ENCODE measurements at places on chromosomes 4 and X. TPM values are rescaled to one million over a fixed set of nuclear protein-coding genes. Genes with fewer than 3 reads are reported as not detected.

NWD2 gene
- total RNA-seq = 2.2 TPM

RNF175 gene
- total RNA-seq = not detected

RAB33A gene
- 1.6 TPM for total RNA-seq

DNA sequence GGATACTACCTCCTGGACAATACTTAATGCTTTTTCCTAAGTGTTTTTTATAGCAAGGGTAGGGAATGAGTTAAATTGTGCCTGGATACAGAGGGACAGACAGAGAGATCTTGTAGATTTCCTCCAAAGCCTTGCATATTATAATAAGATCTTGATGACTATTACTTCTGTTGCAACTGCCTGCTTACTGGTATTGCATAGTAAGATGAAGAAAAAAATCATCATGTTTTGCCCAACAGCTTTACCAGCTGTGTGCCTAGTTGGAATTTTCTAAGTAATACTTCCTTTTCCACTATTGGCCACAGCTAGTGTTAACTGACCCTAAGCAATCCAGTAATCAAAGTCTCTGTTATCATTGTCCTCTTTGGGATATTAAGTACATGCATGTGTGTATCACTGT is 139.0 kb downstream of the DCK start:
- DNase-seq = no peak

DNA sequence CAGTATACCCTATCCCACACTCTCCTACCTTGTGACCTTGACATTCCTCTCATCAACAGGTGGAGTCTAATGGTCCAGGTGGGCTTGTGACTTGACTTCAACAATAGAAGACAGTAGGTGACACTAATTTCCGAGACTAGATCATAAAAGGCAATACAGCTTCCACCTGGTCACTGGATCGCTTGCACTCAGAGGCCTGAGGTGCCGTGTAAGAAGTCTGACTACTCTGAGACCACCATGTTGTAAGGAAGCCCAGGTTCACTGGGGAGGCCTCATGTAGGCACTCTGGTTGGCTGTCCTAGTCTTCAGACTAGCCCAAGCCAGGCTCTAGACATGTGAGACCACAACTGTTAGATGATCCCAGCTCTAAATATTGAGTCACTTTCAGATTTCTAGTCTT is 370.4 kb downstream of the MID1IP1 start:
- no peak for DNase-seq

- no peak for DNase-seq
Observed at GRCh38 chrX:74187211-74187610, 116.8 kb upstream of the ZCCHC13 start.

ASB12 gene
- total RNA-seq = 0.29 TPM
